ENCODE measurements at places on chromosomes 12 and 14.

- DNase-seq, result no peak
Observed at GRCh38 chr14:55201219-55202101, 10.1 kb upstream of the DLGAP5 start.

DNA sequence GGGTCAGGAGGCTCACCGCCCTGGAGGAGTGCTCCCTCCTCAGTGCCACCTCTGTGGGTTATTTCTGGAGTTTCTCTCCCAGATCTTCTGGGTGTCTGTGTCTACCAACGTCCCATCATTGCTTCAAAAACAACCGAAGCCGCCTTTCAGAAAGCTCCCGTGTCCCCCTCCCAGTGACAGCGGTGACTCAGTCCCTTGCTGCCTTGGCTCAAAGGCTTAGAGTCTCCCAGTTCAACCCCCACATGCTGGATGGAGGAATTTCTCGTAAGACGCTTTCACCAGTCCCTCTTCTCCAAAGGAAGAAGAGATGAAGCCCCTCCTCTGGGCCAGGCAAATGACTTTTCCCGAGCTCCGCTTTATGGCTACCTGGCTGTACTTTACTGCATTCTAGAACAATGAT, 146.6 kb downstream of the RBM19 start:
- DNase-seq, result no peak

DNA sequence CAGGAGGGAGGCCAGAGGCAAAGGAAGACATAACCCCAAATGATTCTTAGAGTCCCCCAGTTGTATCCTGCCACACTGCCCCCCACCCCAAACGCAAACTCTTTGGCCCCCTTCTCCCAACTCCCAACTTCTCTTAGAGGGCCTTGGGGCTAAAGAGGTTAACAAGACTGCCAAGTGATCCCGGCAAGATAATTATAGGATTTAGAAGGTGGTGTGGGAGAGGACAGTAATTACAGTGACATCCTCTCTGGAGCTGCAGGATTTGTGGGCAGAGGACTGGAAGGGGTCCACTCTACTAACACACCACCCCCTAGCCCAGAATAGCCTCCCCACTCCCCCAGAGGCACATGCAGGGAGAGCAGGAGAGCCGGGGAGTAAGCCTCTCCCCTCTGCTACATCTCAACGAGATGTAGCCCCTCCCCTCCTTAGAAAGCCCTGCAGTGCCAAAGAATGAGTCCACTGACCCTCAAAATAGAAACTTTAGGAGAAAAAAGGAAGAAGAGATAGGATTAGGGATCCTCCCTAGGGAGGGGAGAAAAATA, 5.3 kb upstream of the GDF11 start:
- DNase-seq, result no peak

GRCh38 chr14:89252887-89253532, 164.0 kb downstream of the FOXN3 start:
- no peak for DNase-seq

DNA sequence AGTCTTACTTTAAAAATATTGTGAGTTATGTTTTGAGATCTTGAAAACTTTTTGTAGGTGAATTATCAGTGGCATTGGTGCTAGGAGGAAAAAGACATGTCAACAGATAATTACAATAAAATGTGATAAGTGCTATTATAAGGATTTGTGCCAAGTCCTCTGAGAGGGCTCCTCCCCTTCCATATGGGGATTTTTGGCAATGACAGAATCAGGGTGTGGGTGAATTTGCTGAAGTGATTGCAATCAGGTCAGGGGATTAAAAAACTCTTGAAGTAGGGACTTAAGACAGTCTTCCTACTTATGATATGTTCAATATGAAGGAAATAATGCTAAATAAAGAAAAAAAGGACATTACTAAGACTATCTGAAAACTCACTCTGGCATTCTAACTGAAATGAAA, 122.5 kb downstream of the SLC15A5 start:
- DNase-seq, result no peak
